Stimulated activated CD4-positive, alpha-beta T cell treated with anti-CD3 and anti-CD28 coated beads, TNF-alpha, amount 100 ng/mL, for 1 hour (primary cell): ENCODE measurements at places on chromosomes 16 and 17.

DNA sequence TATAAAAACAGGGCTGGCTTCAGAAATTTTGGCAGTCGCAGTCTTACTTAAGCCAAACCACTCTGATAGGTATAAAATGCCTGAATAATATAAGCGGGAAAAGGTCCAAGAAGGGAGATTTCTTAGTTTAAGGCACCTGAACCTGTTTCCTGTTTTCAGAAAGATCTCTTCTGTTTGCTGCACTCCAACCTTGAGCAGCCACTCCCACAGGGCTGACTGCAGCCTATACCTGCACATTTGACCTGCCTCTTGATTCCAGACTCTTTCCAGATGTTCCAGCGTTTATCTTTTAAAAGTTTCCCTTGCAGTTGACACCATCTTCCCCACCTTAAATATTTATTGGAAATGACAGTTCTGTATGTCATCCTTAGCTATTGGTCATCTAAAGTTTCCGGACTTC, 132.2 kb downstream of the SKAP1 start:
- DNase-seq, result no peak

DNA sequence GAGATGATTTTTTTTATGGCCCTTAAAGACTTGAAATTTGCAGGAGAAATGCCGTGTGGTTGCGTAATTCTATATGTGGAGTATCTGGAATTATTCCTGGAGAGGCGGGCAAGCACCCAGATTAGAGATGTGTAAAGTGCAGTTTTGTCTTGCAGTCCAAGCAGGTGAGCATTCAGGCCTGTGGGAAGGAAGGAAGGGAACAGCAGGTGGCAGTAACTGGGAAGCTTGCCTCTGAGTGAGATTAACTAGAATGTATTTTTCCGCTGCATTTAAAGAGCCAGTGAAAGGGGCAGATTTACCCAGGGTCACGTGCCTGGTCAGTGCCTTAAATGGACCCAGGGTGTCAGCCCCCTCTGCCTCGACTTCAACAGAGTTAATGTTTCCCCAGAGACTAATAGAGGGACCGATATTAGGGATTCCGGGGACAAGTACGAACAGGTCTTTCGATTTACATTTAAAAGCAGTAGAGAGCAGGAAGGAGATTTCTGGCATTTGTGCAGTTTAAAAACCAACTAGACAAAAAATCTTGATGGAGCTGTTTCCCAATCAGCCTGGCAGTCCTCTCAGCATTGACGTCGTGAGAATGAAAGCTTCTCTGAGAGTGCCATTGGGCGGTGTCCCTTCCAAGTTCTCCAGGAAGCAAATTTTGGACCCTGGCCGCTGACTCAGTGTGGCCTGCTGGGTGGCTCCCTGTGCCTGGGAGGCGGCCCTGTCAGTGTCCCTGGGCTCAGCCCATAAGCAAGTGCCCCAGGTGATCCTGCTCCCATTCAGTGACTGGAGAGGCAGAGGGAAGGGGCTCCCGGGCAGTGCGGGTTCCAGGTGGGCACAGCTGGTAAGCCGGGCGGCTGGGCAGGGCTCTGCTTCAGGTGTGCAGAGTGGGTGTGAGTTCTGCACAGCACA, 38.2 kb downstream of the KSR1 start:
- DNase-seq, result no peak

DNA sequence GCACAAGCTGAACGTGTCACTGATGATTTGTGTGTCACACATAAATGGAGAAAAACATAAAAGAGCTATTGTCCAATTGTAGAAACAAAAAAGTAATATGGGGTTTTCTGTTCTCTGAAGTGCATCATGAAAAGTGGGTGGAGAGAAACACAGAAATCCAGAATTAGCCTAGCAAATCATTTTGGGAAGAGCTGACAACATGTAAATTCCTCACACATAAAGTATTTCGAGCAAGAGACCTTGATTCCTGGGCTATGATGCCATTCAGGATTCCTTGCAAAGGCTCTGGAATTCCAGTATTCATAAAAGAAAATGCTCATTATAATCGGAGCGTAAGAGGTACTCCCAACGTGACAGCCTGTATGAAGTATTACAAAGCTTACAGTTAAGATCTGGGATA, 1.1 kb downstream of the DCUN1D3 start:
- no peak for DNase-seq

GRCh38 chr17:38338053-38338452, 5.7 kb downstream of the GPR179 start:
- DNase-seq, result no peak

- no peak for DNase-seq
These were observed 8.3 kb downstream of the CBFA2T3 start for GRCh38 chr16:88968589-88969280.

DNA sequence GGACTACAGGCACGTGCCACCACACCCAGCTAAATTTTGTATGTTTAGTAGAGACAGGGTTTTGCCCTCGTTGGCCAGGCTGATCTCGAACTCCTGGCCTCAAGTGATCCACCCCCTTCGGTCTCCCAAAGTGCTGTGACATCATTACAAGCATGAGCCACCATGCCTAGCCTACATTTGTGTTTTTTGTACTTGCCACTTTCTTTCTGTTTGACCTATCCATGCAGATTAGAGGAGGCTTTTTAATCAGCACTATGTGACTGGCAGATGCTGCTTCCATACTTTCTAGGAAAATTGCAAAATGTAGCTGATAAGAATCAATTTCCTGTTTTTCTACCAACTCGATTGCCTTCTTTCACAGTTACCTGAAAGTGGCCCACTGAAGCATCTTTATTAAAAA, 57.3 kb downstream of the B9D1 start:
- no peak for DNase-seq

GRCh38 chr16:65771707-65772106, 594.8 kb upstream of the CDH5 start:
- DNase-seq, result no peak

- peak; percentile 9 for DNase-seq
These were observed 313.1 kb upstream of the TNRC6C start for GRCh38 chr17:77645072-77646045.

DNA sequence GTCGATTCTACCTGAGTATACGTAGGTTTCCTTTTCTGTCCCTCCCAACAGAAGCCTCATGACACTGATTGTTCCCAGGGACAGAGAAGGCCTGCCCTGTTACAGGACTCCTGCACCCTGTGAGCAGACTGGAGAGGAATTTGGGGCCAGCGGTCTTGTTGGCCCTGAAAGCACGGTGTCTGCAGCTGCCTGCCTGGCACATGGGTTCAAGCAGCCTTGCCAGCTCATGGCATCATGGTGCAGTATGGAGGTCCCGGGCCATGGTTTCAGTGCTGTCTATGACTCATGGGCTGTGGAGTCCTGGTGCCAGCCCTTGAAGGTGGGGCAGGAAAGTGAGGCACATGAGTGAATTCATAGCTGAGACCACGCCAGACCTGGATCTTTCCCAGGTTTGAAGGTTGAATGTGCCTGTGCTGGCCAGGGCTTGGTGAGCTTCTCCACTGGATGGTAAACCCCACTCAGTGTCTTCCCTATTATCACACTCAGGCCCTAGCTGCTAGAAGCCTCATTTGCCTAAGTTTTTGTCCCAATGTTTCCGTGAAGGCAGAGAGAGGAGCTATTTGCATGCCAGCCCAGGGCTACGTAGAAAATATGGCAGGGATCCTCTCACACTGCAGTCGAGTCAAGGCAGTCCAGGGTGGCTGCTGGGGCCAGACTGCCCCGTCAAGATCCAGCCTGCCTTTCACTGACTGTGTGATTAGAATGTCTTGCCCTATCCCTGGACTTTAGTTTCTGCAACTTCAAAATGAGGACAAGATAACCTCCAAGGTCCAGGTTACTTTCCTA, 277.2 kb upstream of the CCL2 start:
- no peak for DNase-seq

DNA sequence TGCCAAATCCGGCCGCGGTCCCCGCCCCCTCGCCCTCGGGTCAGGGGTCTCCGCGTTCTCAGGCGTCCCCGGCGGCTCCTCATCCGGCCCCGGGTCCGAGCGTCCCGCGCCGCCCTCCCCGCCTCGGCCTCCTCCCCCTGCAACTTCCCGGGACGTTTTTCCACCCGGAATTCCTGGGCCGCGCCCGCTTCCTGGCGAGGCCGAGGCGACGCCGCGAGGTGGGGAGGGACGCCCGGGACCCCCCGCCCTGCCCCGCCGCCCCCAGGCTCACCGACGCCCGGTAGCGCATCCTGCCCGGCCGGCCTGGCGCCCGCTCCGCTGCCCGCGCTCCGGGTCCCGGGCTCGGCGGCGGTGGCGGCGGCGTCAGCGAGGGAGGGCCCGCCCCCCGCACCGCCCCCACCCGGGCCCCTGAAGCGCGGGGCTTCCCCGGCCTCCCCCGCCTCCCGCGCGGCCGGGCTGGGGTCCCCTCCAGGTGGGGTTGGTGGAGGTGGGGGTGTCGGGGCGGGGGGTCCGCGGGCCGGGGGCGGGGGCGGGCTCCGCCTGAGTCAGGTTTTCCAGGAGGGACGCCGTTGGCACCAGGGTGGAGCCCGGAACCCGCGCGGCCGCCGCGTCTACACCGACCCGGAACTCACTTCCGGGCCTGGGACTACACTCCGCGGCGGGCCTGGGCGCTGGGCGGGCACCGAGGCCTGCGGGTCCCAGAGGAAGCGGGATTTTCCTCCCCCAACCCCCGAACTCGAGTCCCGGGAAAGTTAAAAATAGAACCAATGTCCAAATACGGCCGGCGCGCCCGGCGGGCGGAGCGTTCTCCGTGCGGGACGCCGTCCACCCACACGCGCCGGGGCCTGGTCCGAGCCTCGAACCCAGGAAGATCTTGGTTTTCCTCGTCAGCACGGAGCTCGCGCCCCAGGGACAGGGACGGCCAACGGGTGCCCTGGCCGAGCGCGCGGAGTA, 6.8 kb downstream of the MYO1C start:
- DNase-seq, result peak; percentile 44

GRCh38 chr16:21268236-21268635, 9.9 kb downstream of the CRYM start:
- DNase-seq, result no peak

DNA sequence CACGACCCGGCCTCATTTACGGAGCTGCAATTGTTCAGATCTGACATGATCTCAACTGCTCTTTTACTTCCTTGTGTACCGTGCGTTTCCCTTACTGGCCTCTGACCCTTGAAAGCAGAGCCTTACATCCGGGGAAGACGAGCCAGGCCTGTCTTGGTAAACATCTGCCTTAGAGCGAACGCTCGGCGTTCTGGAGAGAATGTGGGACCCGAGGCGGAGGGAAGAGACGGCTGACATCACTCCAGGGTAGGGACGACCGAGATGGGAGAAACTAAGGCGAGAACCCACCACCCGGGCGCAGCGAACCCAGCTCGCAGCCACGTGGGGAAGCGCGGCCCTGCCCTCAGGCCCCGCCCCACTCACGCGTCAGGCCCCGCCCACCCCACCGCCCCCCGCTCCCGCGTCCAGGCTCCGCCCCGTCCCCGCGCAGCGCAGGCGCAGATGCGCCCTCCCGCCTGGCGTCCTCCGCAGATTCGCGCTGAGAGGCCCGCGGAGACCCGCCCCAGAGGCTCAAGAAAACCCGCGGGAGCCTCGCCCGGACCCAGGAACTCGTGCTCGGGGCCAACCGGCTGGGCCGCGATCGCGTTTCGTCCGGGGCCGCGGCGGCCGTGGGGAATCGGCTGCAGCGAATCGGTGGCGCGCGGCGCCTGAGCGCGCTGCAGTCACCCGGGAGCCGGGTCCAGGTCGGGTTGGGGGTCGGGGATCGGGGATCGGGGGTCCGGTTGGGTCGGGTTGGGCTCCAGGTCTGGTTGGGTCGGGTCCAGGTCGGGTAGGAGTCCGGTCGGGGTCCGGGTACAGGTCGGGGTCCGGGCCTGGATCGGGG, at the start of gene TELO2:
TELO2 (plus strand) TSS at position 438 of the 823 bp plus-strand sequence. CDS start 922 bp downstream, outside the sequence.
- peak; percentile 80 for DNase-seq

DNA sequence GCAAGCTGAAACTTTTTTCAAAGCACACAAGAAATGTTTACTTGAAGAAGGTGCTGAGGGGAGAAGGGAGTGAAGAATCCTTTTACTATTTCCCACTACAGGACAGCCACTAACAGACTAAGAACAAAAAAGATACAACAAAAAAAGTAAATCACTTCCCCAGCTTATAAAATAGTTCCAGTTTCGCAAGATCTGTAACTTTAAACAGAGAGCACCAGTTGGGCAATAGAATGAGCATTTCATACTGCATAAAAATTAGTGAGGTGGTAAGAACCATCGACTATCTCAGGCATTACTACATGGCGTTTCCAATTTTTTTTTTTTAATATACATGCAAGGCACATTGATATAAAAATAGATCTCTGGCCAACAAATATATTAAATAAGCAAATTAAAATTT, 11.1 kb downstream of the CRYBA1 start:
- no peak for DNase-seq

- DNase-seq, result no peak
These were observed 86.6 kb upstream of the NETO2 start for GRCh38 chr16:47230296-47230695.

GRCh38 chr17:75096082-75096625, 8.4 kb downstream of the SLC16A5 start:
- no peak for DNase-seq

GRCh38 chr16:73711406-73712080, 585.1 kb upstream of the PSMD7 start:
- no peak for DNase-seq

DNA sequence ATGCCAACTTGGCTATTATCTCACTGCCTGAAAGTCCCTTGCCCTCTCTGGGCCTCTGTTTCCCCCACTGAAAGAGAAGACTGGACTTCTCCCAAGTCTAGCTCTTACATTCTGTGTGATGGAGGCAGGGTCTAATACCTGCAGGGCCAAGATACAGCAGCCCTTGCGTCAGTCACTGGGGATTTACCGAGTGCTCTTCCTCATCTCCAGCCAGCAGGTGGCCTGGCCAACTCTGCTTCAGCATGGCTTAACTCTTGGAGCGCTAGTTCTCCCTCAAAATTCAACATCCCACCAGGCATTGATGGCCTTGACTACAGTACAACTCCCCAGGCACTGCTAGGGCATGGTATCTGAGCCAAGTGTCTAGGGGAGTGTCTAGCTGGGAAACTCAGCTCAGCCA, 19.9 kb upstream of the MTMR4 start:
- DNase-seq, result no peak

DNA sequence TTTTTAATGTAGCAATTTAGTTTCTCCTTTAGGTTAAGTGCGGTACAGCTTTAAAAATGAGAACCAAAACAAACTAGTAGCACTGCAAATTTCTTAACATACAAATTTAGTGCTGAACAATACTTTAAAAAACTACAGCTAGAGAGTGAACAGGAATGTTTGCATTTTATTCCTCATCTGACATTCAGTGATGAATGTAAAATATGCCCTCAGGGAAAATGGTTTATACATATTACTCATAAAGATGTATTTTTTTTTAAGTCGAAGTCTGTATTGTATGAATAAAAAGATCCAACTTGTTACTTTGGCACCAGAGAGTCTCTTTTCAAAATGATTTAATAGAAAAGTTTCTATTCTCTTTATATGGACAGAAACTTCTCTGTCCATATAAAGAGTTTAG, 96.8 kb downstream of the BRIP1 start:
- DNase-seq, result no peak
